Fibroblast of mammary gland (primary cell): ENCODE measurements at places on chromosomes 1 and 21.

DNA sequence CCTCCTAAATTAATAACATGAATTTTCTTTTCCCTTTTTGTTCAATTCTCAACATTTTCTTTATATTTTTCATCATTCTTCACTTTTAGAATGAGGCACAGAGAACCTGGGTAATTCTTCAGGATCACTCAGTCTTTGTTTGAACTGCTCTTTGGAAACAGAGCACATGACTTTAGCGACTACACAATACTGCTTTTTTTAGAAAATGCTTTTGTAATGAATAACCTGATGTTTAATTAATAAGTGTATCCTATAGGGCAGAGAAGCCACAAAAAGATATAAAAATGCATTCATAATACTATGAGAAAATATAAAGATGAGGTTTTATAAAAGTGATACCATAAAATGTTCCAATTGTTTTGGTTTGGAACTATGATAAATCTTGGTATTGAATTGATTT, 77.8 kb downstream of the LRRC7 start:
- DNase-seq, result no peak

DNA sequence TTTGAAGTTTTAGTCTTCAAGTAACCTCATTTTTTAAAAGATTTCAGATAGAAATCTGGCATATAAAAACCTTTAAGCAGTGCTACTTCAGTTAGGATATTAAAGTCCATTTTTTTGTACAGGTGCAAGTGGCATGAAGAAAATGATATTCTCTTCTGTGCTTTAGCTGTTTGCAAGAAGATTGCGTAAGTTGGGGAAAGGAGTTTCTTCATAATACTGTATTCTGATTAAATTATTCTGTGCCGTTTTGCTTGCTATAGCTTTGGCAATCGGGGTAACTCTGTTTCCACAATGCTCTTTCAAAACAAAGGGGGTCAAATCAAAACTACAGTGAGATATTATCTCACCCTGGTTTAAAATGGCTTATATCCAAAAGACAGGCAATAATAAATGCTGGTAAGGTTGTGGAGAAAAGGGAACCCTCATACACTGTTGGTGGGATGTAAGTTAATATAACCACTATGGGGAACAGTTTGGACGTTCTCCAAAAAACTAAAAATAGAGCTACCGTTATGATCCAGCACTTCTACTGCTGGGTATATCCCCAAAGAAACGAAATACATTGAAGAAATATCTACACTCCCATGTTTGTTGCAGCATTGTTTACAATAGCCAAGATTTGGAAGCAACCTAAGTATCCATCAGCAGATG, 27.1 kb downstream of the MAEL start:
- DNase-seq, result no peak

DNA sequence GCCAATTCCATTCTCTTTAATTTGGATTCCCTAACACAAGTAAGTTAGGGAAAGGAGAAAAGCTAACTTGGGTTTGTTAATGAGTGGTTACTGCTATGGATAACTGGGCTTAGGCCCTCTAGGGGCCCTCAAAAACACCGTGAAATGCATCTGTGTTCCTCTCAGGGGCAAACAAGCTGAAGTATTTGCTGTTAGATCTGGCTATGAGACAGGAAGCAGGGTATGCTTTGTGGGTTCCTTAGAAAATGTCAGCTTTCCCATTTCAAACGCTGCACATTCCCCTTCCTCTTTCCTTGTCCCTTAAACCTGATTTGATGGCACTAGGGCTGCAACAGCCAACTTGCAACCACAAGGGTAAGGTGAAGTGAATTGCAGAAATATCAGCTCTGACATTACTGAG, 5.7 kb upstream of the CAP1 start:
- no peak for DNase-seq

- DNase-seq, result no peak
Observed at GRCh38 chr1:62722796-62723195, 34.6 kb upstream of the DOCK7 start.

DNA sequence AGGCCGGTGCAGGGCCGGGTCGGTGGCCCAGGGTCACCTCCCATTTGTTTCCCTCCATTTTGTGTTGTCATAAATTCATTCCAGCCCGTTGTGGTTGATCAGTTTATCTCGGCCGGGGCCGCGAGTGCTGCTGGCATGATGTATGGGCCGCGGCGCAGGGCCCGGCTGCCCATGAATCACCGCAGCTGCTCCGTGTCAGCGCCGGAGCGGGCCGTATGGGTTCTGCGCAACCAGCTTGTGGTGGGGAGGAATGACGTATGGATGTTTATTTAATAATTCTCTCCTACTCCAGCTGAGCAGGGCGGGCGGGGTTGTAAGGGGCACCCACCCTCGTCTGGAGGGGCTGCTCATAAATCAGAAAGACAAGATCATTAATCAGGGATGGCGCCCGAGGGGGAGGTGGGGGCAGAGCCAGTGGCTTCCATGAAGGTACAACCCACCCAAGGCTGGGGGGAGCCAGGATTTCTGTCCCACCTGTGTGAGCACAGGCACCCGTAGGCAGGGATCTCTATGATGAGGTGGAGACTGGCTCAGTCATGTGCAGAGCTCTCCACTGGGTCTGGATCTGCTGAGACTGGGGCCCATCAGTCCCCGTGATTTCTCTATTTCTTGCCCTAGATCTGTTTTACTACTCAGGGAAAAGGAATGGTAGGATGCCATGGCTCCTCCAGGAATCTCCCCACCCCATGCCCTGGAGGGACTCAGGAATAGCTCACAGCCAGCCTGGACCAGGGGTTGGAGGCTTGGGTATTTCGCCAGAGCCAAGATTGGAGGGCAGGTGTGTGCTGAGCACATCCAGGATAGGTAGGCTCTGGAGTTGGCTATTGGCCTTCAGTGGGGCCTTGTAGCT, 27.8 kb downstream of the TMEM53 start:
- peak; percentile 76 for DNase-seq

GRCh38 chr1:78165816-78166215, 120.0 kb downstream of the GIPC2 start:
- no peak for DNase-seq

- no peak for DNase-seq
Observed at GRCh38 chr1:165173818-165174217, 182.7 kb downstream of the LMX1A start.

DNA sequence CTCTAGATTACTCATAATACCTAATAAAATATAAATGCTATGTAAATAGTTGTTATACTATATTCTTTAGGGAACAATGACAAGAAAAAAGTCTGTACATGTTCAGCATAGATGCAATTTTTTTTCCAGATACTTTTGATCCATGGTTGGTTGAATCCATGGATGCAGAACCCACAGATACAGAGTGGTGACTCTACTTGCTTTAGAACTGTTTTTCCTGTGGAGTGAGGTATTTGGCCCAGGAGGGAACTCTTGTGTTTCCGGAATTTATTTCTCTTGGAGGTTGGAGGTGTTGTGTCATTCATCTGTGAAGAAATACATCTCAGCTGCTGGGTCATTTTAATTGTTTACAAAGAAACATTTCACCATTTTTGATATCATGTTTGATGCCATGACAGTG, 28.7 kb downstream of the TMEM200B start:
- no peak for DNase-seq

GRCh38 chr1:173503391-173503790, 26.3 kb downstream of the PRDX6 start:
- DNase-seq, result peak; percentile 75

DNA sequence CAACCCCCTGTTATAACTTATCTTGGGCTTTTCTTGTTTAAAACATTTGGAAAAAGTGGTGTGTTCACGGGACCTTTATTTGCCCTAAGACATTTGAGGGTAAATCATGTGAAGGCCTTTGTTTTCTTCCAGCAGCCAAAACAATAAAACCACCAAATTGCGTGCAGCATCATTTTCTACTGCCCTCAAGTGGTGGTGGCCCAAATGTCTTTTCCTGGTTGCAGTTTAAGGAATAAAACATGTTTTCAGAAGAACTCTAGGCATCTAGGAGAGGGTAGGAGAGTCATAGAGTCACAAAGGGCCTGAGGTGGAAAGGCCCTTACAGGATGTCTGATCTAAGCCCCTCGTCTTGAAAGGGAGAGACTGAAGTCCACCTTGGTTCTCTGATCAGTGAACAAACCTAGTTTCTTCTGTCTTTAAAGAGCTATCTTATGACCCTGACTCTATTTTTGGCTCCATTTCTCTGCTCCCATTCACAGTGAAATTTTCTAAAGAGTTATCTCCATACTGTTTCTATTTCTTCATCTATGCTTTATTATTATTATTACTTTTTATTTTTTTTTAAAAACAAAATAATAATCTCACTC, 16.0 kb upstream of the EPS15 start:
- DNase-seq, result peak; percentile 78

DNA sequence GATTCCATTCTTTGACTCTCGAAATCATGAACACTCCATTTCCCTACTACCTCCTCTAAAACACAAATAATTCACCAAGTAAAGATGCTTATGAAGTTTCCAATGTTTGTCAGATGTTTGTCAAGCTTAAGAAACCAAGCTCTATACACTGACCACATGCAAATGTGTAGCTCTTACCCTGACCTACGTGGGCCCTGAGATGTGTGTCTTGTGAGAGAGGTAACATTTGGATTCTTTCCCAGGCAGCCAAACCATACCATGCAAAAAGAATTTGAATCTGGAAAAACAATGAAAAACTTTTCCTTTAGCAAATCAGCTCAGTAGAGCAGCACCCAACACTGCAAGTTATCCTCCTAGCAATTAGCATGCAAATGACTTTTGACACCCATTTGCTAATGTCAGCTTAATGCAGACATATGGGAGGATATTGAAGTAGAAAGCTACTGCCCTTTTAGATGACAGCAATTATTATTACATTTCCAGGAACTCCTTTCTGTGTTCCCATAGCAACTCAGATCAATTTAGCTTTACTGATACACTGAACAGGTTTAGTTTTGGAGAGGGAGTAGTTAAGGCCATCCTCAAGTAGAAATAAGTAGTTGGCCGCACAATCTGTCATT, 83.2 kb upstream of the RGS4 start:
- no peak for DNase-seq

DNA sequence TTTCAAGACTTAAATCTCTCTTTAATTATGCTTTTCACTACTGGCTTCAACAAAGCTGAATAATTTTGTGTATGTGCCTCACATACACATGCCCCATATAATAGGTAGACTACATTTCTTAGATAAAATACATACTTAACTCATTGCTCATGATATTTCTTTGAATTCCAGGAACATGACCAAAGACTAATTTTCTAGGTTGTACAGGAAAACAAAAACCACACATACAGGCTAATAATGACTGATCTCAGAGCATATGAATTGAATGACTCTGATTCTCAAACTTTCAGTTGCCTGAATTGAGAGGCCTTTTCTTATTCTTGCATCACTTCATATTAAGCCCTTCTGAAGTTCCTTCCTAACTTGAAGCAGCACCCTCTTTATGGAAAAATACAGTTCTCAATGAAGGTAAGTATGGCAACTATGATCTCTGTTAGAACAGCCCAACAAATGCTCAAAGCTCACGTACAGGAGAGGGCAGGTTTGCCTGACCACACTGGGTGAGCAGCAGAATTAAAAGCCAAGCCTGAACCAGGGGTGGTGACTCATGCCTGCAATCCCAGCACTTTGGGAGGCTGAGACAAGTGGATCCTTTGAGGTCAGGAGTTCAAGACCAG, 22.6 kb upstream of the UAP1 start:
- peak; percentile 84 for DNase-seq

- peak; percentile 28 for DNase-seq
Observed at GRCh38 chr1:16145030-16145661, 10.7 kb downstream of the EPHA2 start.

DNA sequence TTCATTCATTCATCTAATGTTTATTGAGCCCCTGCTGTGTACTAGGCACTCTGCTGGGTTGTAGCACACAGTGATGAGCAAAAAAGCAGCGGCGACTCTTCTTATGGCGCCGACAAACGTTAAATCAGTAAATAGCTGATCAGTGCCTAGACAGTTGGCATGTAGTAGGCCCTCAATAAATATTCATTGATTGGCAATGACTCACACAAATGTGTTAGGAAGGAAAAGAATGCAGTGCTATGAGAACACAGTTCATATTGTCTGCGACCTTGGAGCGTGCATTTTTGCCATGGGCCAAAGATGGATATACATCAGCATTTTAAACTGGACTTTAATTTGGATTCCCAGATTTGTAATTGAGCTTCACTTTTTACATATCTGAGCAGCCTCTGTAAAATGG, 52.0 kb downstream of the PRDM2 start:
- no peak for DNase-seq

- no peak for DNase-seq
Observed at GRCh38 chr1:24383381-24383940, 30.1 kb downstream of the STPG1 start.
